Esophagus squamous epithelium (tissue), 5 donors: ENCODE measurements at places on chromosomes 2 and 18.
A peak's percentile ranks its signal among the peaks of the same experiment; 100 is the strongest.

- H3K27me3 ChIP-seq, result no peaks in the 10 kb centered on the region
- H3K4me1 ChIP-seq, result no peaks in the 10 kb centered on the region
- no peak overlapping the region for H3K4me3 ChIP-seq
- DNase-seq, result no peak
- no peak overlapping the region for H3K27ac ChIP-seq
- H3K36me3 ChIP-seq, result no peaks in the 10 kb centered on the region
Observed at GRCh38 chr2:64128943-64129391, 15.3 kb downstream of the PELI1 start.

GRCh38 chr2:16114836-16115235 is 174.5 kb downstream of the MYCN start:
- H3K4me3 ChIP-seq, result no peak overlapping the region
- DNase-seq, result no peak
- no peaks in the 10 kb centered on the region for H3K27me3 ChIP-seq
- H3K27ac ChIP-seq, result no peak overlapping the region
- no peaks in the 10 kb centered on the region for H3K4me1 ChIP-seq
- no peaks in the 10 kb centered on the region for H3K36me3 ChIP-seq

DNA sequence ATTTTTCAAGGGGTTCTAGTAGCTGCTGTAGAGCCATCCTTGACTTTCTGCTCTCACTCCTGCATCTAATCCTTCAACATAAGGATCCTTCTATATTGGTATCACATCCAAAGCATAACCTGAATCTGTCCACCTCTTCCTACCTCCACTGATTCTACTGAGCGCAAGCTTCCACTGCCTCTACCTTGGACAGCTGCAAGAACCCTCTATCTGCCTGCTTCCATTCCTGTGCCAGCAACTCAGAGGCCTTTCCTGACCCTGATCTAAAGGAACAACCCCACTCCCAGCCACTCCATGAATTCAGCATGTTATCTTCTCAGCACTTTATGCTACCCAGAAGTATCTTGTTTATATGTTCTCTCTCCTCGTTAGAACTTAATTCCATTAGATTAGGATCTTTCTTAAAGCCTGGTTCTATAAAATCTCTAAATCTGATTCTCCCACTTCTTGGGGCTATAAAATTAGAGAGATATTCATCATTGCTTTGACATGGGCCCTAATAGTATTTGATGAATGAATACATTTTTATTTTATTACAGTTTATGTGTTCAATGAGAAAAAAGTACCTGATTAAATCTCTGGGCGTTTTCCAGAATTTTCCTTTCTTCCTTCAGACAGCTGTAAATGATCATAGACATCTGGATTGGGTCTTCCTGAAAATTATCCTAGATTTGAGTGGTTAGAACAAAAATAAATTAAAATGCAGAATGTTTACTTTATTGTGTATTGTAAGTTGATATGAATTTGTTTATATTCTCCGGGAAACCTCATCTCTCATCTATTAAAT is 6.8 kb downstream of the STAT1 start:
- H3K27me3 ChIP-seq, result no peaks in the 10 kb centered on the region
- no peak overlapping the region for H3K27ac ChIP-seq
- H3K36me3 ChIP-seq, result peaks cover 86% of the 10 kb centered on the region
- H3K4me1 ChIP-seq, result peaks cover 11% of the 10 kb centered on the region
- no peak for DNase-seq

- H3K27me3 ChIP-seq, result no peaks in the 10 kb centered on the region
- no peak for DNase-seq
- H3K27ac ChIP-seq, result no peak overlapping the region
- no peaks in the 10 kb centered on the region for H3K4me1 ChIP-seq
Observed at GRCh38 chr18:50775207-50775606, 44.6 kb downstream of the MRO start.

- H3K27ac ChIP-seq, result no peak overlapping the region
- no peaks in the 10 kb centered on the region for H3K4me1 ChIP-seq
- H3K27me3 ChIP-seq, result no peaks in the 10 kb centered on the region
- no peaks in the 10 kb centered on the region for H3K36me3 ChIP-seq
- DNase-seq, result no peak
- no peak overlapping the region for H3K4me3 ChIP-seq
Observed at GRCh38 chr18:6836331-6836730, 106.8 kb downstream of the ARHGAP28 start.

GRCh38 chr2:105381101-105381668 is 17.7 kb downstream of the FHL2 start:
- peaks cover 60% of the 10 kb centered on the region for H3K4me1 ChIP-seq
- H3K36me3 ChIP-seq, result peaks cover 9% of the 10 kb centered on the region
- no peak for DNase-seq
- H3K27ac ChIP-seq, result peak overlapping the region; percentile 72
- no peaks in the 10 kb centered on the region for H3K27me3 ChIP-seq

GRCh38 chr18:12013186-12013916 is 32.0 kb downstream of the IMPA2 start:
- no peak overlapping the region for H3K4me3 ChIP-seq
- peak overlapping the region; percentile 89 for H3K27ac ChIP-seq
- no peaks in the 10 kb centered on the region for H3K27me3 ChIP-seq
- peaks cover 88% of the 10 kb centered on the region for H3K36me3 ChIP-seq

DNA sequence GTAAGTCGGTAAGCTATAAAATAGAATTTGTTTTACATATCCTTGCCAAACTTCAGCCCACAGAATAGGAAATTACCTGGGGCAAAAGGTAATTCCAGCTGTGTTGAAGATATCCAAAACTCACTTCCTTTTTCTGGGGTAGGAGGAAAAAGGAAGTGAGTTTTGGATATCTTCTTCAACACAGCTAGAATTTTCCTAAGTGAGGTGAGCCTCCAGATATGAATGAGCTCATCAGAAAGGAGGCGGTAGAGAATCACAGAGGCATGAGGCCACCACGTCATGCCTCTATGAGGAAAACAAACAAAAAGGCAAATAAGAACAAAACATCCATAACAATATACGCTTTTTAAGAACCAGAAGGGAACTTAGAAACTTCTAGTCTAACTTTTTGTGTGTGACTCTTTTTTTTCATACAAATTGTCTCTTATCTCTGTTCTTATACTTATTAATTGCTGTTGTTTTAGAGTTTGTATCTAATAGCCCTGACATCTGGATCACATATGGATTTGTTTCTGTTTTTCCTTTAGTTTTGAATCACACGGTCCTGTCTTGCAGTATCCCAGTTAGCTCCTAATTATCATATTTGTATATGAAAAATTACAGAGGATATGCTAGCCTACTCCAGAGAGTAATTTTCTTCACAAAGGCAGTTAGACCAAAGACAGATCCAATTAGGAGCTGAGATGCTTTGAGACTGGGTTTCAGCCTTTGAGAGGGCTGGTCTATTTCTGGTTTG is 104.5 kb downstream of the RBM43 start:
- H3K27ac ChIP-seq, result no peak overlapping the region
- no peak for DNase-seq
- H3K4me3 ChIP-seq, result no peak overlapping the region
- no peaks in the 10 kb centered on the region for H3K27me3 ChIP-seq
- no peaks in the 10 kb centered on the region for H3K36me3 ChIP-seq

- H3K4me3 ChIP-seq, result peak overlapping the region; percentile 35
- DNase-seq, result no peak
- peak overlapping the region; percentile 82 for H3K27ac ChIP-seq
- peaks cover 6% of the 10 kb centered on the region for H3K27me3 ChIP-seq
- peaks cover 25% of the 10 kb centered on the region for H3K4me1 ChIP-seq
Observed at GRCh38 chr2:120737340-120738101, 1.9 kb downstream of the GLI2 start.

GRCh38 chr18:33062834-33063364 is 290.1 kb upstream of the KLHL14 start:
- H3K27ac ChIP-seq, result no peak overlapping the region
- H3K27me3 ChIP-seq, result no peaks in the 10 kb centered on the region
- H3K4me3 ChIP-seq, result no peak overlapping the region
- H3K36me3 ChIP-seq, result no peaks in the 10 kb centered on the region
- DNase-seq, result no peak
- no peaks in the 10 kb centered on the region for H3K4me1 ChIP-seq

- H3K27me3 ChIP-seq, result peaks cover 4% of the 10 kb centered on the region
- DNase-seq, result no peak
- H3K27ac ChIP-seq, result no peak overlapping the region
- H3K4me1 ChIP-seq, result peaks cover 19% of the 10 kb centered on the region
- no peaks in the 10 kb centered on the region for H3K36me3 ChIP-seq
Observed at GRCh38 chr2:156320486-156321098, 11.9 kb downstream of the NR4A2 start.

- DNase-seq, result no peak
- no peaks in the 10 kb centered on the region for H3K36me3 ChIP-seq
- H3K4me1 ChIP-seq, result peaks cover 5% of the 10 kb centered on the region
- H3K27ac ChIP-seq, result peak overlapping the region; percentile 40
- no peak overlapping the region for H3K4me3 ChIP-seq
Observed at GRCh38 chr18:9663377-9663776, 44.7 kb upstream of the RAB31 start.

- no peak for DNase-seq
- H3K4me3 ChIP-seq, result no peak overlapping the region
- H3K36me3 ChIP-seq, result no peaks in the 10 kb centered on the region
- H3K27ac ChIP-seq, result no peak overlapping the region
- H3K4me1 ChIP-seq, result no peaks in the 10 kb centered on the region
Observed at GRCh38 chr2:187853381-187853791, 299.2 kb upstream of the TFPI start.

DNA sequence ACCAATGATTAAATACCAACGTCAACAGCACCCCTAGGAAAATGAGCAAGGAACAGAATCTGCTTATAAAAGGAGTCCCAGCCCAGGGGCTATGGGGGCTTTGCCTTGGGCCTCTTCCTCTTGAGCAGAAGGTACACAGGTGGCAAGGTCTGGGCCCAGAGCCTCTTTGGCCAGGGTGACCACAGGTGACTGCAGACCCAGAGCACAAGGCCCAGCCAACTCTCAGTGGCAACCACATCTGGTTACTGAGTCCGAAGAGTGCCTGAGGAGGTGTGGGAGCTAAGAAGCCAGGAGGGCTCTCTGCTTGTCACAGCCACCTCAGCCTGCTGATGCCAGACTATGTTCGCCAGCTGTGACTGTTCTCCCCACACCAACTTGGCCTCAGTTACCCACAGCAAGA is 34.3 kb upstream of the CHN1 start:
- H3K36me3 ChIP-seq, result no peaks in the 10 kb centered on the region
- H3K27me3 ChIP-seq, result no peaks in the 10 kb centered on the region
- no peak for DNase-seq
- no peak overlapping the region for H3K27ac ChIP-seq
- H3K4me3 ChIP-seq, result no peak overlapping the region

- no peak overlapping the region for H3K4me3 ChIP-seq
- no peaks in the 10 kb centered on the region for H3K36me3 ChIP-seq
- no peak for DNase-seq
- H3K27me3 ChIP-seq, result no peaks in the 10 kb centered on the region
- H3K27ac ChIP-seq, result no peak overlapping the region
- no peaks in the 10 kb centered on the region for H3K4me1 ChIP-seq
Observed at GRCh38 chr2:229087267-229087666, 183.8 kb downstream of the PID1 start.

DNA sequence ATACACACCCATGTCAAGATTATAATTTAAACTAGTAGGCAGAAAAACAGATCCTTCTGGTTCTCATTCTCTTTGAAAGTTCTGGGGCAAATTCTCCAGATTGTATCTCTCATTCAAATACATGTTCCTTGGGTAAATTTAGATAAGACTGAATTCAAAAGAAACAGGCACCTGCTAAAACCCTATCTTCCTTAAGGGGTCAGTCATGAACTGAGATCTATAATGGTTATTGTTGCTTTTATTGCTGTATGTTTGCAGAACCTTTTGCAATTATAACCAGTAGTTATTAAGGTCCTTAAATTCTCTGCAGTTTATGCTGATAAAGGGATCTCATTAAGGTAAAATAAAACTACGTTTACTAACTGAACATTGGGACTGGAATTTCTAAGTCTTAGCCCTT is 83.5 kb downstream of the MYO5B start:
- H3K4me3 ChIP-seq, result no peak overlapping the region
- no peaks in the 10 kb centered on the region for H3K36me3 ChIP-seq
- DNase-seq, result no peak
- H3K27ac ChIP-seq, result no peak overlapping the region

- no peak overlapping the region for H3K27ac ChIP-seq
- DNase-seq, result no peak
- no peaks in the 10 kb centered on the region for H3K27me3 ChIP-seq
- H3K36me3 ChIP-seq, result no peaks in the 10 kb centered on the region
Observed at GRCh38 chr2:23653326-23653725, 268.3 kb downstream of the KLHL29 start.

- H3K4me1 ChIP-seq, result no peaks in the 10 kb centered on the region
- H3K36me3 ChIP-seq, result no peaks in the 10 kb centered on the region
- no peak overlapping the region for H3K27ac ChIP-seq
Observed at GRCh38 chr18:28152354-28152753, 24.6 kb downstream of the CDH2 start.

- no peak for DNase-seq
- peaks cover 42% of the 10 kb centered on the region for H3K4me1 ChIP-seq
- no peak overlapping the region for H3K4me3 ChIP-seq
- H3K27ac ChIP-seq, result peak overlapping the region; percentile 28
Observed at GRCh38 chr2:152466980-152467676, 132.2 kb downstream of the FMNL2 start.

DNA sequence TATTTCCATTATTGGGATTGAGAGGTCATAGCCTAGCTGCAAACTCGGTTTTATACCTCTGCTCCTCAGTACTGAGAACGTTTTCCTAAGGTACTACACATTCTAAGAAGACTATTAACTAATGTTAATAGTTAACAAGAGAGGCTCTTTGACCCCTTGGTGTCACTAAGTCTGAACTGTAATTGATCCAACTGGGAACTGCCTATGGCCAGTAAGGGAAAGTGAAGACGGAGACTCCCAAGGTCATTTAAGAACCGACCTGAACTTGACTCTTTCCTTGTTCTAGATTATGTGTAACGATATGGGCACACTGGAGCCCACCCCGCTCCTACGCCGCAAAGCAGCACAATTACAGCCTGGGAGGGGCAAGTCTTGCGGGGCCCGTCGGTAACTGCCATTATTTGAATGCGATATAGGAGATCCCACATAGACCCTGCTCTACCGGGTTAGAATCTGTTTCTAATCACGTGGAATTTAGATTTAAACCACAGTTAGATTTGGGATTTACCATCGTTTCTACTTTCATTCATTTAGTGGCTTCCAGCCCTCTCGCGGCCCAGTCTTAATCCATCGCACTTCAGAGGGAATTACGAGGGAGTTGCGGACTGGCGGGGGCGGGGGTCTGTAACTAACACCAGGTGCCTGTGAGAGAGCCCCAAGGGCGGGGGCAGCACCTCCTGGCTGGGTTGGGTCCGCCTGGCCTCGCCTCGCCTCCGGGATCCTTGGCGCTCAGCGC is 84.1 kb upstream of the EPB41L3 start:
- no peaks in the 10 kb centered on the region for H3K27me3 ChIP-seq
- H3K27ac ChIP-seq, result peak overlapping the region; percentile 58
- peak overlapping the region; percentile 73 for H3K4me3 ChIP-seq
- DNase-seq, result no peak
- H3K36me3 ChIP-seq, result no peaks in the 10 kb centered on the region
- H3K4me1 ChIP-seq, result peaks cover 37% of the 10 kb centered on the region

GRCh38 chr2:26886736-26887135 is 38.8 kb downstream of the DPYSL5 start:
- H3K27me3 ChIP-seq, result no peaks in the 10 kb centered on the region
- H3K4me1 ChIP-seq, result no peaks in the 10 kb centered on the region
- DNase-seq, result no peak
- no peak overlapping the region for H3K27ac ChIP-seq
- no peak overlapping the region for H3K4me3 ChIP-seq

GRCh38 chr2:216113572-216113971 is 4.4 kb downstream of the XRCC5 start:
- DNase-seq, result no peak
- H3K36me3 ChIP-seq, result no peaks in the 10 kb centered on the region
- H3K27ac ChIP-seq, result no peak overlapping the region
- no peak overlapping the region for H3K4me3 ChIP-seq
- peaks cover 15% of the 10 kb centered on the region for H3K4me1 ChIP-seq
